ENCODE measurements at places on chromosomes 6 and 20. TPM values are rescaled to one million over a fixed set of nuclear protein-coding genes. Genes with fewer than 3 reads are reported as not detected.

WFDC2 gene
- total RNA-seq = not detected

CDH26 gene
- total RNA-seq = 0.14 TPM

MTCH1 gene
- total RNA-seq = 138 TPM

SYNGAP1 gene
- total RNA-seq = 3.5 TPM

AGPAT1 gene
- total RNA-seq = 41.6 TPM

ID1 gene
- total RNA-seq = 431 TPM

CD24 gene
- 252 TPM for total RNA-seq

THBS2 gene
- not detected for total RNA-seq

TGM6 gene
- not detected for total RNA-seq

SRF gene
- 18.7 TPM for total RNA-seq

PXDC1 gene
- 18.9 TPM for total RNA-seq

GRM1 gene
- not detected for total RNA-seq

SLC2A4RG gene
- total RNA-seq = 97.3 TPM

FRK gene
- total RNA-seq = 1.2 TPM

CRIP3 gene
- 1.1 TPM for total RNA-seq

TAF8 gene
- 15.0 TPM for total RNA-seq

LYRM2 gene
- total RNA-seq = 30.5 TPM

PDYN gene
- not detected for total RNA-seq

OOEP gene
- total RNA-seq = not detected

PTPRT gene
- not detected for total RNA-seq

BHLHE23 gene
- not detected for total RNA-seq

KCNQ5 gene
- total RNA-seq = 1.6 TPM

BCAS4 gene
- 31.1 TPM for total RNA-seq

ZBTB46 gene
- 0.66 TPM for total RNA-seq

SNAI1 gene
- total RNA-seq = 13.5 TPM

CSNK2A1 gene
- 156 TPM for total RNA-seq

GSTA1 gene
- total RNA-seq = not detected
